ENCODE measurements at places on chromosomes 2 and 18. TPM values are rescaled to one million over a fixed set of nuclear protein-coding genes. Genes with fewer than 3 reads are reported as not detected.

The UGT1A8 gene
- total RNA-seq = not detected

The PPP4R1 gene
- total RNA-seq = 119 TPM

The KIF5C gene
- total RNA-seq = 2.3 TPM

The FBXO48 gene
- 1.0 TPM for total RNA-seq

The TP53I3 gene
- 21.0 TPM for total RNA-seq

The LAMA3 gene
- total RNA-seq = 14.2 TPM

The ALPG gene
- total RNA-seq = not detected

The ABCB11 gene
- 0.21 TPM for total RNA-seq

The DSG4 gene
- total RNA-seq = not detected

The KLHL41 gene
- 0.81 TPM for total RNA-seq

DNA sequence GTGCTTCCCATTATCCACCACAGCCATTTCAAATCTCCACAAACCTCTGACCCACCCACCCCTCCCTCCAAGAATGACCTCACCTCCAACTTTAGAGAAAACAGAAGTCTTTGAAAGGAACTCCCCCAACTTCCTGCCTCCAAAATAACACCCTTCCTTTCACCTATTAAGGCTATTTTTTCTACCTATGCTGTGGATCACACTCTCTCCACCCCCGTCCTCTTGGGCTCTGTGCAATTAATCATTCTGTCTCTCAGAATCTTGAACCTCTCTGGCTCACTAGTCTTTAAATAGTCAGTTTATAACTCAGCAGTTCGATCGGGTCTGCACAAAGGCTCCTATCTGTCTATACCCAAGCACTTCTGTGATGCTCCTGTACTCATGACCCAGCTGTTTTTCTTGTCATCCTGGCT, 37.3 kb upstream of the XPO1 start:
- DNase-seq = no peak

DNA sequence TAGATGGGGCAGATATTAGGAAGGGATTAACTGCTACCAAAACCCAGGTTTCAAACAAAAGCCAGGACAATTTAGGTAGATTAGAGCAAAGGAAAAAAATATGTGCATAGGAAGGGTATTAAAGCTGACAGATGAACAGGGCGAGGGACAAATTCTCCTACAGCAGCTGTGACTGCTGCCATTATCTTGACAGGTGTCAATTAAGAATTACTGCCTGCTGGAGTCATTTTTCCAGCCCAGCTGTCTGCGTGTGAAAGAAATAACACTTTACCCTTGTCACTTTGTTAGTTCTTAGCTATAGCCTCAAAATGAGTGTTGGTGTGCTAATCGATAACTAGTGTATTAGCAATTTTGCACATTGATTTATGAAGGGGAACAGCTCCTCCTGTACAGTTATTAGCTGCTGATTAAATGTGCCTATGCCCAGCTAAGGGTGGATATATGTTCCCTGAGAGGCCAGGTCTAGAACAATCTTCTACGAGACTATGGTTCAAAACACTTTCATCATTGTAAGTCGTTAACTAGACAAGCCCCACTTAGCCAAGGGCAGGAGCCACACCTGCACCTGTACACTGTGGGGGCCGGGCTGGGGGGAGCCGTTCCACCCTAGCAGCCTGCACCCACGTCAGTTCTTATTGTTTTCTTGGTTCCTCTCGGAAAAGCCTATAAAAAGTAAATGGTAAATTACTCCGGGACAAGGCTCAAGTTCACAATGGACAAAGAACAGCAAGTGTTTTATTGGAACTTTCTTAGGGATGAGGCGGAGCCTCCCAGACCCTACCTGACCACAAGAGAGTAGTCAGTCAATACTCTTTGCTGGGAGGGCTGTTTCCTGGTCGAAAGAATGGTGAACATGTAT, 7.7 kb downstream of the TSHZ1 start:
- DNase-seq = no peak

DNA sequence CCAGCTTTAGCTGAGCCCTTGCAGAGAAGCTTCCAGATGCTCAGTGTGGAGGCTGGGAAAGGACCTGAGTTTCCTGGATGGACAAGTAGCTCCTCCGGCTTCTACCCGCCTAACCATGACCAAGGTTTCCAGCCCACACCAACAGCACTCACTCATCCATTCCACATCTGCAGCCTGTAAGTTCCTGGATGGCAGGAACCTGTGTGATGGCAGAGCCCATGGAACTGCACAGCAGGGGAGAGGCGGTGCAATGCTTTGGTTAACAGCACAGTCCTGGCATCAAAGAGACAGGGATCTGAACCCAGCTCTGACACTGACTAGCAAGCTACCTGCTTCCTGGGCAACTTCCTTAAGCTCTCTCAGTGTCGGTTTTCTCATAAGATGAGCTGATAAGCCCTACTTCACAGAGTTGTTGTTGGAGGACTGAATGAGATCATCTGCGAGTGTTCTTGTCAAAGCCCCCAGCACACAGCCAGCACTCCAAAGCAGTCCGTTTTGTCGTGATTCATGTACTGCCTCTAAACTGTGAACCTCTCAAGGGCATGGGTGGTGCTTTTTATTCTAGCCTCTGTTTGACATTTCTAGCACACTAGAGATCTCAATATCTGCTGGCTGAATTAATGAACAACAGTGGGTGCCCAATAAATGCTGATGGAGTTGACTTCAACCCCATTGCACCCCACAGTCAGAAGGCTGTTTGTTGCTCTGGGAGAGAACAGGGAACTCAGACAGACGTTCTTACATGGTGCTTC, 41.6 kb upstream of the OTOF start:
- DNase-seq = peak; percentile 31

- no peak for DNase-seq
Measured at GRCh38 chr2:111157798-111158197, 37.1 kb downstream of the BCL2L11 start.

GRCh38 chr2:143284087-143284675, 155.0 kb downstream of the ARHGAP15 start:
- DNase-seq = no peak

- no peak for DNase-seq
Measured at GRCh38 chr2:45919711-45920111, 268.2 kb downstream of the PRKCE start.

DNA sequence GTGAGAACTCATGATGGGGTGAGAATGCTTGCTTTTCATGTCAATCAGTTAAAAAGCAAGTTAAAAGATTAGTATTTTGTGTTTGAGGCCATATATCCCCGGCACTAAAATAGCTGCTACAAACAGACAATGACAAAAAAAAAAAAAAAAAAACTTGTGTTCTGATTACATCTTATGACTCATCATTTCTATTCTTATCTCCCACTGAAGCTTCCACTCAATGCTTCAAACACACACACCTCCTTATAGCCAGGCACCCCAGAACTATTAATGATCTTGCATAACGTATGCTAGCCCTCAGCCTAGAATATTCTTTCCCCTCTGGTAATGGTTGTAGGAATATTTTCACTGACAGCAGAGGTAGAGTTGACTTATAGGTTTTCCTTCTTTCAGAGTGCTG, 778.3 kb downstream of the TRIB2 start:
- no peak for DNase-seq

DNA sequence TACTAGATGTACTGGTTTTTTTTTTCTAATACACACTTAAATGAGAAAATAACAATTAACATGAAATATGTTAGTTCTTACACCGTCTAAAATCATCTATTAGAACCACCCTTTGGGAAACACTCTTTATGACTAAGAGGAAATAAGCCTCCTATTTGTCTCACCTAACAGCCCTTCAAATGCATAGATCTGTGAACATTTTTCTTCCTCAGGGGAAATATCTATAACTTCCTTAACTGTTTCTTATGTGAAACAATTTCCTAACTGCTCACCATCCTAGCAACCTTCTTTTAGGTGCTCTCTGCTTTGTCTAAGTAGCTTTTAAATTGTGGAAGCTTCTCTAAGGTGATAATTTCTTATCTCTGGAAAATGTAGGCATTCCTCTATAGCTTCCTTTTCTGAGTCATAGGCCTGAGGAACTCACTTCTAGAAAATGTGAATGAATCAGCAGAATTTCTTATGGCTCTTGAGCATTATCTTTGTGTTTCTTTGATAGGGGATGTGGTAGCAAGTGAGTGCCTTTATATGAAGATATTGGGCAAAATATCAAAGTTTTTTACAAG, 56.1 kb downstream of the CNTNAP5 start:
- DNase-seq = no peak

GRCh38 chr2:224151161-224151560, 112.1 kb upstream of the SERPINE2 start:
- no peak for DNase-seq

GRCh38 chr18:49725809-49726674, 87.3 kb downstream of the ACAA2 start:
- peak; percentile 82 for DNase-seq

DNA sequence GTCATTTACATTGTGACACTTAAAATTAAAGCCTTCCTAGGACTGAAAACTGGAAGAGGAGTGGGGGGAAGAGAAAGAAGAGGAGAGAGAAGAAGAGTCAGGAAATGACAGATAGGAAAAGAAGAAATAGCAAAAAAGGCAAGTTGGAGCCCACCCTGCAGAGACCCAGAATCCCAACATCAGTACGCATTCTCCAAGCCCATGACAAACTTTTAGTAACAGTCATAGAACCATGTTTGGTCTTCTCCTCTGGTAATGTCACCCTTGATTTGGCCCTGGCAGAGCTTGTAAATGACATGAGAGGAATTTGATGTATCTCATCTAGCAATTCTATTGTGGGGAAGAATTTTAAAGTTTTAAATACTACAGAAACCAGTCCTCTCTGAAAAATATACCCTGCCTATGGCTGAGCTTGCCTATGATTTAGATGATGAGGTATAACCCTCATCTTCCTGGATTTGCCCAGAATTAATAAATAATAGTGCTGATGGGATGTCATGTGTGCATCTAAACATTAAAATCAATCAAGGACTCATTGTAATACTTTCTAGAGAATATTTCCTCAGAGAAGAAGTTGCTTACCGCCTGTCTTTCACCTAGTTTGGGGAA, 40.2 kb downstream of the APOB start:
- DNase-seq = no peak

DNA sequence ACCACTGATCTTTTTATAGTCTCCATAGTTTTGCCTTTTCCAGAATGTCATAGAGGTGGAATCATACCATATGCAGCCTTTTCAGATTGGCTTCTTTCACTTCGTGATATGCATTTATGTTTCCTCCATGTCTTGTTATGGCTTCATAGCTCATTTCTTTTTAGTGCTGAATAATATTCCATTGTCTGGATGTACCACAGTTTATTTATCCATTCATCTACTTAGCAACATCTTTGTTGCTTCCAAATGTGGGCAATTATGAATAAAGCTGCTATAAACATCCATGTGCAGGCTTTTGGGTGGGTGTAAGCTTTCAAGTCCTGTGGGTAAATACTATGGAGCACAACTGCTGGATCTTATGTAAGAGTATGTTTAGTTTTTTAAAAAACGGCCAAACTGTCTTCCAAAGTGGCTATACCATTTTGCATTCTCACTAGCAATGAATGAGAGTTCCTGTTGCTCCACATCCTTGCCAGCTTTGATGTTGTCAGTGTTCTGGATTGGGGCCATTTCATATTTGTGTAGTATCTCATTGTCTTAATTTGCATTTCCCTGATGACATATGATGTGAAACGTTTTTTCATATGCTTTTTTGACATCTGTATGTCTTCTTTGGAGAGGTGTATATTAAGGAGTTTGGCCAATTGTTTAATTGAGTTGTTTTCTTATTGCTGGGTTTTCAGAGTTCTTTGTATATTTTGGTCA, 20.6 kb downstream of the STPG4 start:
- no peak for DNase-seq

GRCh38 chr2:28547223-28547860, 51.5 kb downstream of the PLB1 start:
- no peak for DNase-seq

DNA sequence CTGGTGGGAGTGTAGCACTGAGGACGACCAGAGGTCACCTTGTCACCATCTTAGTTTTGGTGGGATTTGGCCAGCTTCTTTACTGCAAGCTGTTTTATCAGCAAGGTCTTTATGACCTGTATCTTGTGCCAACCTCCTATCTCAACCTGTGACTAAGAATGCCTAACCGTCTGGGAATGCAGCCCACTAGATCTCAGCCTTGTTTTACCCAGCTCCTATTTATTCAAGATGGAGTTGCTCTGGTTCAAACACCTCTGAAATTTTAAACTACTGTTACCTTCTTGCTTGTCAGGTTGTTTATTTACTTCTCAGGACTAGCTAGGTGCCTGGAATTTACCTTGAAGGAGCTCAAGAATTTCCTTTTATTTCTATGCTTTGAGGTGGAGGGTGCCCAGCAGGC, 9.5 kb upstream of the KCNG3 start:
- DNase-seq = no peak

GRCh38 chr2:161028581-161028980, 131.6 kb upstream of the TANK start:
- DNase-seq = no peak

- no peak for DNase-seq
Measured at GRCh38 chr2:128196471-128196931, 105.5 kb downstream of the UGGT1 start.

DNA sequence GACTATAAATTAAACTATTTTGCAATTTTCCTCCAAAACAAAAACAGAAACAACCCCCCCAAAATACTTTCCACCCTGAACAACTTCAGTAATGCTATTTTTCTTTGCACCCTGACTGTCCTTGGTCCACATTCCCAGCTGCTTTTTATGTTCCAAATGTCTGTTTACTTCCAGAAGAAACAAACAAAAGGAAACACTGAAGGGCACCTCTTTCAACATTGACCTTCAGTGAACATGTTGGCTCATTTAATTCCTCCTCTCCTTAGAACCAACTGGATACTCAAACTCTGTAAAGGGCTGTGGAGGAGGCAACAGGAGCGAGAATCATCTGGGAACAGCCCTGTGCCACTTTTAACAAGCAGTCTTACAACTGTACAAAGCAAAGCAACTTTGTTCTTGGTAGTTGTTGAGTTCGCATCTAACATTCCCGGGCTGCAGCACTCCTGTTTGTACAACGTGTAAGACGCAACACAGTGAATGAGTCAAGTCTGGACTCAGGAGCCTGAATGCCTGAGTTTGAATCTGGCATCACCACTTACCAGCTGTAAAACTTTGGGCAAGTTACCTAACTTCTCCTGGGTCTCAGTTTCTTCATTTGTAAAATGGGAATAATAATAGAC, 111.4 kb upstream of the GATA6 start:
- no peak for DNase-seq

GRCh38 chr2:38666556-38666910, 619 bp downstream of the GALM start:
- DNase-seq = no peak

DNA sequence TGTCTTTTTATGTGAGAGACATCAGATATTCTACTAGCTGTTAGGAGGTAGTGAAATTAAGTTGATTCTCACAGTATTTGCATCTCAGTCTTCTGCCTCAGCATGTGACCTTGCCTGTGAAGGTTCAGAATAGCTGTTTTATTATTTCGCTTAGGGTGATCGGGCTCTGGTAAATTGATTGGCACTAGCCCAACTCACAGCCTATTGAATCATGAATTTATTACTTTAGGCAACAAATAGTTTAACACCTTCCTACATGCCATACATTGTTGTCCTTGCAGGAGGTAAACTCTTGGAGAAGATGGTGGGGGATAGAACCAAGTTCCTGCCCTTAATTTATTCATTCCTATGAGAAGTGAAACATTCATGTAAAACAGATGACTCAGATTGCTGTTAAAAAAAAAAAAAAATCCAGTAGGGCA, 101.9 kb downstream of the GPD2 start:
- no peak for DNase-seq

- no peak for DNase-seq
Measured at GRCh38 chr2:169705927-169706326, 11.7 kb downstream of the PHOSPHO2 start.

Data from aorta (tissue), 5 donors.